ENCODE measurements at places on chromosomes 11 and 22.

DNA sequence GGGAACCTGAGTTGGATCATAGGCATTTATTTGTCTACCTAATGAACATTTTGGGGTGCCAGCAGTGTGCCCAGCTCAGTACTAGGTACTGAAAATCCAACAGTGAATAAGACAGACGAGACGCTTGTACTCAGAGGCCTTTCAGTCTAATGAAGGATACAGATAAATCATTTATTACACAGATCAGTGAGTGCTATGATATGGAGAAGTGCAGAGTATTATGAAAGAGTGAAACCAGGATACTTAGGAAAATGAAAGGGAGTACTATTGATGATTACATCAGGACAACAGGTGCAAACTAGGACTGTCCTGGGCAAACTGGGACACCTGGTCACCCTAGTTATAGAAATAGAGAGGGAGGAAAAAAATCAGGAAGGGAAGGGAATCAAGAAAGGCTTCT, 207.5 kb upstream of the NCAM1 start:
- no peak for DNase-seq

- DNase-seq: no peak
Measured at GRCh38 chr11:45150301-45150700, 3.9 kb downstream of the PRDM11 start.

DNA sequence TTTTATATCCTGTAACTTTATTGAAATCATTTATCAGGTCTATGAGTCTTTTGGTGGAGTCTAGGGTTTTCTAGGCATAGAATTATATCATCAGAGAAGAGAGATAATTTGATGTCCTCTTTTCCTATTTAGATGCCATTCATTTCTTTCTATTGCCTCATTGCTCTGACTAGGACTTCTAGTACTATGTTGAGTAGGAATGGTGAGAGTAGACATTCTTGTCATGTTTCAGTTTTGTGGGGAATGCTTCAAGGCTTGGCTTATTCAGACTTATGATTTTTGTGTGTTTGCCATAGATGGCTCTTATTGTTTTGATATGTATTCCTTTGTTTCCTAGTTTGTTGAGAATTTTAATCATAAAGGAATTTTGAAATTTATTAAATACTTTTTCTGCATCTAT, 1078.3 kb downstream of the FAM181B start:
- no peak for DNase-seq

DNA sequence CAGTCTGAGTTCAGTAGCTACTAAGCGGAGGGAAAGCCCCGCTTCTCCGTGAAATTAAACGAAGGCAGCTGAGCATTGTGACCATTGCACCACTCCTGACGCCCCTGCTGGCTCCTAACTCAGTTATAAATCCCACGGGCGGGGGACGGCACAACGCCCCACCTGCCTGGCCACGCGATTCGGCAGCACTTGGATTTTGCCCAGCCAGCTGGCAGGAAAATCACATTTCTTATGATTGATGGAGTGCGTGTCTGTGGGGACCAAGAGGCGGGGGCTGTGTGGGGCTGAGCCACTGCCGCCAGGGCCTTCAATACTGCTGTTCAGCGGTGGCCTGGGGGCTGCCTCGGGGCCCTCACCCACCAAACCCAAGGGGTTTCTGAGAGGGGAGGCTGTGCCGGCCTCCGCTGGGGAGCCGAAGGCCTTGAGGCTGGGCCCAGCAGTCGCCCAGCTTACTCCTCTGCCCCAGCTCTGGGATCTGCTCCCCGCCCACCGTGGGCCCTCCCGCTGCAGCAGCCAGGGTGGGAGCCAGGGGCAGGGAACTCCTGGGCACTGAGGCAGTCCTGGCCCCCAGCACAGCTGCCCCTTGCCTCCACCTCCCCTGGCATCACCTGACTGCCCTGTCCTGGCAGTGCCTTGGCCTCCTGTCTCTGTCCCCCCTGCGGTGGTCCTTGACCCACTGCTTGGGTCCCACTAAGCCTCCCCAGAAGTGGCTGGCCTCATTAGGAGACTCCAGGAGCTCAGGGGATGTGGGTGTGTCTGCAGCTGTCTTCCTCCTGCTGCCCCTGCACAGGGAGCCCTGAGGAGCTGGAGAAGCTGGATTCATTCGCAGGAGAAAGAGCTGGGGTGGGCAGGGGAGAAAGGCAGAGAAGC, 30.7 kb downstream of the SHISAL1 start:
- DNase-seq: no peak

- DNase-seq: no peak
Measured at GRCh38 chr11:70663815-70664214, 265.5 kb downstream of the CTTN start.

- no peak for DNase-seq
Measured at GRCh38 chr22:25346859-25347751, 127.7 kb downstream of the CRYBB2 start.

GRCh38 chr22:48396785-48397530, 1430.7 kb downstream of the BRD1 start:
- no peak for DNase-seq

- DNase-seq: no peak
Measured at GRCh38 chr22:37172266-37173245, 15.5 kb downstream of the C1QTNF6 start.

DNA sequence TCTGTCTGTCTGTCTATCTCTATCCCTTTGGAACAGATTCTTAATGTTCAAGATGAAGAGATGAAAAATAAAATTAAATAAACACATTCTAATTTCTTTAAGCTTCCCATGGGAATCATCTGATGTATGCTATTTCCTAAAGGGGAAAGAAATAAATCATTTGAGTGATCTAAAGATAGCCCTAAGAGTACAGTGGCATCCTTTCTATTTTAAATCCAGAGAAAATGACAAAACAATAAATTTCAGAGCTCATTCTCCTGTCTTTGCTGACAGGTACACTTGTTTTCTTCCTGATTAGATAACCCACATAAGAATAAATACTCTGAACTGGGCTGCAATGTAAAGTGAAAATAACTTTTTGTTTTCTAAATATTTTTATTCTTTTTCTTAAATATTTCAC, 550.4 kb downstream of the JRKL start:
- DNase-seq: no peak

- peak; percentile 43 for DNase-seq
Measured at GRCh38 chr11:115501502-115501892, 2.7 kb downstream of the CADM1 start.

- no peak for DNase-seq
Measured at GRCh38 chr11:69284081-69284511, 9.9 kb upstream of the MYEOV start.

- DNase-seq: no peak
Measured at GRCh38 chr11:121595717-121596161, 143.0 kb upstream of the SORL1-AS1 start.

Measured in NCI-H187 (cell line).